Stimulated activated CD4-positive, alpha-beta T cell treated with anti-CD3 and anti-CD28 coated beads, TNF-alpha, amount 100 ng/mL, for 48 hours (primary cell): ENCODE measurements at places on chromosomes 1 and 21.

DNA sequence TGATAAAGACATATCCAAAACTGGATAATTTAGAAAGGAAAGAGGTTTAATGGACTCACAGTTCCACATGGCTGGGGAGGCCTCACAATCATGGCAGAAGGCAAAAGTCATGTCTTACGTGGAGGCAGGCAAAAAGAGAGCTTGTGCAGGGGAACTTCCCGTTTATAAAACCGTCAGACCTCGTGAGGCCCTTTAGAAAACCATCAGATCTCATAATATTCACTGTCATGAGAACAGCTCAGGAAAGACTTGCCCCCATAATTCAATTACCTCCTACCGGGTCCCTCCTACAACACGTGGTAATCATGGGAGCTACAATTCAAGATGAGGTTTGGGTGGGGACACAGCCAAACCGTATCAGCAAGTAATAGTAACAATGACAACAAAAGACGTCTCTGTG, 88.2 kb upstream of the SLC25A33 start:
- DNase-seq: no peak

- DNase-seq: no peak
These were observed 30.4 kb upstream of the ARHGEF16 start for GRCh38 chr1:3423896-3424611.

DNA sequence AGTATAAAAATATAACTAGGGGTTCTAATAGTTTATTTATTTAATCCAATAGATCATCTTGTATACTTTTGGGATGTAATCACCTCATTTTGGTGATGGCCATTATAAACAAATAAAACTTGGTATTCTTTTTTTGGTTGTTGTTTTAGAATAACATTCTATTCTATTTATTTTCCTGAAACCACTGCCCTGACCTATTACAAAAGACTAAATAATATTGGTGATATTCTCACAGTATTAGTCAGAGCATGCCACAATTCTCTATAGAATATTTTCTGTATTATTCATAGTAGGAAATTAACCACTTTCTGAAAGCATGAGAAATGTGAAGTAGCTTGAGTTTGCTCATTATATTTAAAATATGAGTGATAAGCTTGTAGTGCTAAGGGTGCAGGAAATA, 54.1 kb upstream of the LRRC7 start:
- no peak for DNase-seq

DNA sequence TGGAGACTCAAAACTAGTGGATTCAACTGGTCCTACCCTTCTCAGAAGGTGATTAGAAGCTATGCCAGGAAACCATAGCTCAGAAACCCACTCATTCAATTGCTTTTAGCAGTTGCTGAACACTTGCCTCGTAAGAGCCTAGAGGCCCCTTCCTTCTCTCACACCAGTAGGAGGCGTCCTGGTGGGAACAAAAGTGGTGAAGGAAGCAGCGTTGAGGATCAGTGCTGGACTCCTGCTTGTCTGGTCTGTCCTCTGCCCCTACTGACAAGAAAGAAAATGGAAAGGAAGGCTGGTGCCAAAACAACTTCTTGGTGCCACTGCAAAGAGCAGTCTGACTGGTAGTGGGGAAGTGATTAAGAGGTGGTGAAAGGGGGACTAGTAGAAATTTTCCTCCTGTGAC, 269.7 kb downstream of the LMO4 start:
- DNase-seq: no peak

DNA sequence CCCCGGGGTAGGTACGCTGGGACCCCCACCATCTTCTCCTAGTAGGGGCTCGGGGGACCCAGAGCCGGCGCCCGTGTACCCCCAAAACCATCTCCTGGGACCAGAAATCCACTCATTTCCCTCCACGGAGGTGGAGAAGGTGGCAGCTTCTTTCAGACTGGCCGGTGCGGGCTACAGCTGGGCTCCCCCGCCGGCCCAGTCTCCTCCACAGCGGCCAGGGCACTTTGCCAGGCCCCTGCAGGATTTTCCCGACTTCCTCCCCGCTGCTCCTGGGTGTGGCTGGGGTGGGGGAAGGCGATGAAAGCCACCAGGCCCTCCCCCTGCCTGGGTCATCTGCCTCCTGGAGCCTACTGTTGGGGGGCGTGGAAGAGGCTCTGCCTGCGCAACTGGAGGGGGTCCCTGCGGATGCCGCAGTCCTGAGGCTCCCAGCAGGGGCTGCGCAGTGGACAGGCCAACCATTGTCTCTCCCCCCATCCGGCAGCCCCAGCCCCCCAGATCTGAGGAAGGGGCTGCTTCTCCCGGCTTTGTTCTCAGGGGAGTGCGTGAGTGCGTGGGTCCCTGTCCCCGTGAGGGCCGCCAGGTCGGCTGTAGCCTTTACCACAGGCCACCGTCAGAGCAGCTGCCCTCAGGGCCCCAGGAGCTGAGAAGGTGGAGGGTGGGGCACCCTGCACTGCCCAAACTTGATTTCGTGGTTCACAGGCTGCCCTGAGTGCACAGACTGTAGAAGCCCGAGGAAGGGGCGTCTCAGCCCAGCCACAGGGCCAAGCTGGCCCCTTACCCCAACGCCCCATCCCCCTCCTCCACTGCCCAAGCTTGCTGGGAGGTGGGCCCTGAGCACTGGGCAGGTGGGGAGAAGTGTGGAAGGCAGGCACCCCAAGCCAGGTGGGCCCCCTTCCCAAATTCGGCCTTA, 1.3 kb downstream of the AGRN start:
- no peak for DNase-seq

DNA sequence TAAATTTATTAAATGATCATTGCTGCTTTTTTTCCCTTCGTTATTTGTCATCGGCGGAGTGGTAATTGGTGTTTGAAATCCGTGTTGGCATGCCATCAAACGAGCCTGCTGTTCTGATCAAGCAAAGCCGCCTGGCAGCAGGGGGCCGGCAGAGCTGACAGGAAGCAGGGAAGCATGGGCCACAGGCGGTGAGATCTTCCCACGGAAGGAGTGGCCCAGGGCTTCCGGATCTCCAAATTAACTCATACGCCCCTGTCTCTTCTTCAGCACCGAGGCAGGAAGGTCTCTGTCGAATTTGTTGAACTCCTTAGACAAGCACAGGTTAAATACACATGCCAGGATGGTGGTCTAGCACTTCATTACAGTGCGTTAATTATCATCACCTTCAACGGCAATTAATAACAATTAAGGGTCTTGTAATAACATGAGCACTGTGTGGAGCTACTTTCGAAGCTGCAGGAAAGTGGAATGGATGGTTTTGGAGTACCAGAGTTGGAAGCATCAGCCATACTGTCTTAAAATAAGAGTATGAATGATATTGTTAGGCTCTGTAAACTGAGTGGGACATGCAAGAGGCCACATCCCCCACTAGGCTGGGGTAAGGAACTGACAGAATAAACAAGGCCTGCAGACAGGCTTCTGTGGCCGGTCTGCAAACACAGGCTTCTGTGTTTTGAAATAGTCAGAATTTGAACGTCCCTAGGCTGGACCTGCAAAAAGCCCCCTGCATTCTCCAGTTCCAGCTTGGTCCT, 199.4 kb upstream of the DAB1 start:
- DNase-seq: no peak

- DNase-seq: no peak
These were observed 20.4 kb downstream of the KCNN3 start for GRCh38 chr1:154849645-154850131.

DNA sequence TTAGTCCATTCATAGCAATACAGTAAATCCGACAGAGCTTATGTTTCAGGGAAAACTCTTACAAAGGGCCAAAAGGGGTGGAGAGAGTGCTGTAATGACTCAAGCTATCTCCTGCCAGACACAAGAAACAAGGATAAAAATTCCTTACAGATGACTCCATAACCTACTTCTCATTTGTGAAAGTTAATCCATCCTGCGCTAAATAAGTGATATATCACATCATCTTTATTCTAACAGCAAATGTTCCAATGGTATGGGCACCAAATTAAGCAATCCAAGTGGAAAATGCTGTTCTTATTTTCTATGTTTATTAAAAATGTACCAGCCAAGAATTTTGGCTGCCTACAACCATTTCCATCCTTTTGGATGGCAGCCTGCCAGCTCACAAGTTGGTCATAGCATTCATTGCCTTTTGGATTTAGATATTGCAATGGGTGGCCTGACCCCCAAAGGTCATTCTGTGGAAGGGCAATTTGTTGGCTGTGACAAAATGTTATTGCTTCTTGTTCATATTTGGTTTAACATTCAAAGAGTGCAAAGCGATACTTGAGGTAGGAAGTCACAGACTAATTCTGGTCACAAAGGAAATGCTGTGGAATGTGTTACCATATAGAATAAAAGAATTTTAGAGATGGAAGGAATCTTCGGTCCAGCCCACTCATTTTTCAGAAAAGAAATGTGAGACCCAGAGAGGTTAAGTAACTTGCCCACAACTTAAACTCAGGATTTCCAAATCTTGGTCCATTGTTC, 2.8 kb upstream of the ENAH start:
- DNase-seq: no peak

- no peak for DNase-seq
These were observed 35.4 kb downstream of the KIAA1614 start for GRCh38 chr1:180947901-180948640.

GRCh38 chr1:160209321-160210046, 4.3 kb downstream of the PEA15 start:
- DNase-seq: no peak

DNA sequence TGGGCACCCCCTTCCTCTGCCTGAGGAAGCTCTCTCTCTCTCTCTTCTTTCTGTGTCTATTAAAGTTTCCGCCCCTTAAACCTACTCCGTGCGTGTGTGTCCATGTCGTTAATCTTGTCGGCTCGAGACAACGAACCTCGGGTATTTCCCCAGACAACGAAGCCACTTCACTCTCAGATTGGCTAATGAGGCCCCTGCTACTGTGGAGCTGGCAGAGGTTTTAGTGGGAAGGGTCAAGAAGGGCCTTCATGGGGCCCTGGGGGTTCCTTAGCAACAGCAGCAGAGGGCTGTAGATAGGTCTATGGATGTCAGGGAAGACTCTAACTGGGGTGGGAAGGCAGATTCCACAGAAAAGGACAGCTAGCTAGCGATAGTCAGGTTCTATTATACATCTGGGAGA, 239.8 kb upstream of the RAB4A start:
- DNase-seq: no peak

DNA sequence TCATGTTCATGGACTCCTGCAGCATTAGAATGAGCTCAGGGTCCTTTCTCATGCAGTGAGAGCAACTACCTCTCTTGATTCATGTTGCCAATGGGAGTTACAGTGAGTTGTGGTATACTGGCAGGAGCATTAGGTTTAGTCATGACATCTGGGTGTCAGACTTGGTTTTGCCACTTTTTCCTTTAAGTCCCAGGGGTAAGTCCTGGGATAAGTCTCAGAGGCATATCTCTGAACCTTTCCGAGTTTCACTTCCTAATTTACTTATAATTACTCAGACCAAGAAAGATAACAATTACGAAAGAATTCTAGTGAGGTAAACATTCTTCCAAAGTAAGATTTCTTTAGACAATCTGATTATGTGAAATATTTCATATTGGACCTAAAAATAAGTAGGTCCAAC, 606.0 kb downstream of the SMYD3 start:
- DNase-seq: no peak

DNA sequence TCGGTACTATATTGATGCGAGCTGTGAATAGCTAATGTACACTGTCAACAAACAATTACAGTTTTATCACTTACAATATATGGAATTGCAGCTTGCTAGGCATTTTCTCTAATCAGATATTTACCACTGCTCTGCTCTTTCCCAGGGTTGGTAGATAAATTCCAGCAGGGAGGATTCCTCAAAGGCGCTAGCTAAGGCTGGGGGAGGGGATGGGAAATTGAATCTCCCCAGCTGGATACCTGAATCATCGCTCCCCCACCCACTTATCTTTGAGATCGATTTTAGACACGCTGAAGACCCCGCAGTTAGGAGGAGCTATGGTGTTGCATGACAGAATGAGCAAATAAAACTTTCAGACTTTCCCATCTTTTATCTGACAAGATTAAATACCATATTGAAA, 127.2 kb downstream of the CSMD2 start:
- DNase-seq: no peak

- no peak for DNase-seq
These were observed 119.4 kb downstream of the SLC16A1 start for GRCh38 chr1:112836642-112837041.

DNA sequence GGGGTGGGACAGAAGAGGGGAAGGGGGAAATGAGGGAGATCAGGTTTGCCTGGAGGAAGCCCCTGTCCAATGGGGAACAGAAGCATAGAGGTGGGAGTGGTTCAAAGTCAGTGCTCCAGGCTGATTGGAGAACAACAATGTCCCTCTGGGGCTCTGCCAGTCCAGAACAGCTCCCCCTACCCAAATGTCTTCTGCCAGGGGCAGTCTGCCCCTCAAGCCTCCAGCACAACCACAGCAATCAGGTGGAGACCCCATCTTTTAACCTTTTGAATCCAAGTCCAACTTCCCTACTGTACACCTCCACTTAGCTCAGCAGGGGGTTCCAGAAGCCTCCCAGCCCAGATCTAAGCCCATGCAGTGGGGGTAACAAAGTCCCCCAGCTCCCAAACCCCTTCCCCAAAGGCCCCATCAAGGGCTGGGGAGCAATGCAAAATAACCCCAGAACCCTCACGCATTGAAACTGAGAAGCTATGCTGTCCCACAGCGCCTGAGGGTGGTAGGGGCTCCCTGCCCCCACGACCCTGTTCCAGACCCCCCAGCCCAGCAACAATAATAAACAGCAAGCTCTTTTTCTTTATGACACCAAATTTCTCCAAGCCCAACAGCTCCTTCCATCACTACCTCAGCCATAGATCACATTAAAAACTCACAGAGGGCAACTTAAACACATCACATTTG, 3.3 kb downstream of the AHDC1 start:
- DNase-seq: no peak

DNA sequence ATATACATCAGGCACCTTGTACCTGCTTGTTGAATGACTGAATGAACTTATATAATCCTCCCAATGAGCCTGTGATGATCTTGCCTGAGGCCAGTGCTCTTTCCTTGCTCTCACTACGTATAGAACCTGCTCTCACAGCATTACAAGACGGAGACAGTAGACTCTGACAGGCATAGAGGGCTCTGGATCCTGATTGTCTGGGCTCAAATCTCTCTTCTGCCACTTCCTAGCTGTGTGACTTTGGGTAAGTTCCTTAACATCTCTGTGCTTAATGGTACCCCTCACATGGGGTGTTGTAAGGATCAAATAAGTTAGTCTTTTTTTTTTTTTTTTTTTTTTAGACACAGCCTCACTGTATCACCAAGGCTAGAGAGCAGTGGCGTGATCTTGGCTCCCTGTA, 4.2 kb upstream of the MAN1C1 start:
- DNase-seq: no peak

GRCh38 chr1:182823220-182823619, 15.9 kb upstream of the DHX9 start:
- no peak for DNase-seq

GRCh38 chr1:186297439-186298045, 77.5 kb downstream of the TPR start:
- DNase-seq: no peak

GRCh38 chr1:12617901-12618660, at the start of gene DHRS3:
Gene DHRS3, minus strand, starts transcription at chr1:12618210. Its CDS starts 862 bp downstream, at chr1:12617348.
- peak; percentile 55 for DNase-seq

DNA sequence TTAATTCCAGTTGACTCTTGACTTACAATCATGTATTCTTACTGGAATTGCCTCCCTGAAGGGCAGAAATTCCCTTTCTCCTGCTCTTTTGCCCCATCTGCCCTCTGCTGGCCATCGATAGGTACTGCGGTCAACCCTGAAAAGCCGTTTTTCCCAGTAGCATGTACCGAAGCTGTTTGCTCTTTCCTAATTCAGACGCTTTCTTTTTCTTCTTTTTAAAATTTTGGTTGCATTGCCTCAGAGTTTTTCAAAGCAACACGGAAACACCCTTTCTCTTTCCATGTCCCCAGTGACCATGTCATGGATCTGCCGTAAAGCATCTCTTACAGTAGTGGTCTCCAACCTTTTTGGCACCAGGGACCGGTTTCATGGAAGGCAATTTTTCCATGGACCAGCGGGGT, 164.2 kb upstream of the C1orf21 start:
- peak; percentile 17 for DNase-seq
